CD4-positive, alpha-beta T cell (primary cell): ENCODE measurements at places on chromosomes 6 and 20.

- no peak for DNase-seq
Observed at GRCh38 chr20:15716256-15716655, 857.0 kb downstream of the KIF16B start.

- DNase-seq: no peak
Observed at GRCh38 chr6:111952821-111953540, 79.7 kb upstream of the FYN start.

GRCh38 chr6:94559829-94560537 is 1017.4 kb upstream of the MANEA start:
- no peak for DNase-seq

DNA sequence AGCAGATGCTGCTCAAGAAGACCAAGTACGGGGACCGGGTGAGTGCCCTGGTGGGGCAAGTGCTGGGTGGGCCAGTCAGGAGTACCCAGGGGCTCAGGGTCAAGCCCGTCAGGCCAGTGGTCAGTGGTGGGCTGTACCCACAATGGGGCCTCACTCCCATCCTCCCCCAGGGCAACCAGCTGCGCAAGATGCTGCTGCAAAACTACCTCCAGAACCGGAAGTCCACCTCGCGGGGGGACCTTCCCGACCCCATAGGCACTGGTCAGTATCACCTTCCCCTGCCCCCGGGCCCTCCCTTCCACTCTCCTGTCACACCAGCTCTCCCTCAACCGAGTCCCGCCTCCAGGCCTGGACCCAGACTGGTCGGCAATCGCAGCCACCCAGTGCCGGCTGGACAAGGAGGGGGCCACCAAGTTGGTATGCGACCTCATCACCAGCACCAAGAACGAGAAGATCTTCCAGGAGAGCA is 27.0 kb downstream of the UQCC2 start:
- DNase-seq: no peak

GRCh38 chr6:112311950-112312547 is 35.1 kb upstream of the RFPL4B start:
- DNase-seq: no peak

GRCh38 chr6:163659803-163660202 is 245.3 kb downstream of the QKI start:
- DNase-seq: no peak

GRCh38 chr20:61576372-61576771 is 324.3 kb downstream of the CDH4 start:
- DNase-seq: no peak

- no peak for DNase-seq
Observed at GRCh38 chr6:15715060-15715459, 52.2 kb upstream of the DTNBP1 start.

- no peak for DNase-seq
Observed at GRCh38 chr20:37376324-37376723, 30.4 kb downstream of the SRC start.

- DNase-seq: no peak
Observed at GRCh38 chr6:105952772-105953690, 133.1 kb upstream of the PRDM1 start.

- DNase-seq: no peak
Observed at GRCh38 chr20:37144856-37145404, 34.2 kb upstream of the RPN2 start.

DNA sequence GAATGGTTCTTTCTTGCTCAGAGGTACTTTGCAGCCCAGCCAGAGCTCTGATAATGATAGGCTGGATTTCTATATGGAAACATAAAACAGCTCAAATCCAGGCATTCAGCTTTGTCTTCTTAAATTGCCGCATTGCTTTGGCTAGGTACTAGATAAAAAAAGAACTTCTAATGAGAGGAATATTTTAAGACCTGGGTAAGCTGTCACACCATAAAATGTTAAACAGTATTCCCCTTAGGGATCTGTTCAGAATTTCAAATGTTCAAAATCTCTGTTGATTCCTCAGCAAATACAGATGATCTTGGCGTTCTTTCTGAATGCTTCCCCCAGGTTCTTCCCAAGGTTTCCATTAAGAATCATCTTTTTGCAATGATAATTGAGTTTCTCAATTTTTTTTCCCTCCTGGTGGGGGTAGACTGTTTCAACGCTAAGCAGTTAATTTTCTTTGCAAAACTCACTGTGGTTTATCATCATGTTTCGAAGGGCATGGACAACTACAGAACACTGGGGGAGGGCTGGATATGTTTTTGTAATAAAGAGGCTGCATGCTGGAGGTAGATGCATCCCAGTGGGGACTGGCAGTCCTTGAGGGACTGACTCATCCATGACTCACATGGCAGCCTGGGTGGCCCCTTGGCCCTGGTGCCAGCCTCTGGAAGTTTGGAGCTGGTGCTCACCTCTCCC is 31.0 kb downstream of the TIAM2 start:
- DNase-seq: no peak

- DNase-seq: no peak
Observed at GRCh38 chr6:114153448-114153847, 182.5 kb upstream of the HDAC2 start.

GRCh38 chr20:1479831-1480595 is 11.2 kb downstream of the SIRPB2 start:
- DNase-seq: no peak

DNA sequence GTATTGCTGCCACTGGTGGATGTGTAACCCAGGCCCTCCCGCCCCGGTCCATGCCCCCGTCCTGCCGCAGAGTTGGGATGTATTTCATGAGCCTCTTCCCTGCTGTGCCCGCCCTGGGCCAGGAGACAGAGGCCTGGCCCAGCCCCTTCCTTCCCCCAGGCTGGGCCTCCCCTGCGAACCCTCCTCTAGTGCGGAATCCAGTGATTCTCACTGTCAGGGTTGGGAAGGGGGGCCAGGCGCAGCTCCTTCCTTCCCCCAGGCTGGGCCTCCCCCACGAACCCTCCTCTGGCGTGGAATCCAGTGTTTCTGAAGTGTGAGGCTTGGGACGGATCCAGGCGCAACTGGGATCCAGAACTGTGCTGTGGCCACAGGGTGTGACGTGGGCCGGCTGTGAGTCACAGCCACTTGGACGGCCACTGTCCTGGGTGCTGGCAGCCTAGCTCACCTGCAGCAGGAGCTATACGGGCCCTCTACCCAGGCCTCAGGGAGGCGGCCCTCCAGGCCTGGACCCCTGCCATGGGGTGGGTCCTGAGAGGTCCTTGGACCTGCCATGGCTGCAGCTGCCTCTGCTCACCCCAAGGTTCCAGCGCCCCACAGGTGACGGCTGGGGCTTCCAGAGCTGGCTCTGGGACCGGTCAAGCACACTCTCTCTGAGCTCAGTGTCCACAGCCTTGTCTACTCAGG is 28.3 kb downstream of the COL20A1 start:
- DNase-seq: no peak
